ENCODE measurements at places on chromosomes 1 and 21.

DNA sequence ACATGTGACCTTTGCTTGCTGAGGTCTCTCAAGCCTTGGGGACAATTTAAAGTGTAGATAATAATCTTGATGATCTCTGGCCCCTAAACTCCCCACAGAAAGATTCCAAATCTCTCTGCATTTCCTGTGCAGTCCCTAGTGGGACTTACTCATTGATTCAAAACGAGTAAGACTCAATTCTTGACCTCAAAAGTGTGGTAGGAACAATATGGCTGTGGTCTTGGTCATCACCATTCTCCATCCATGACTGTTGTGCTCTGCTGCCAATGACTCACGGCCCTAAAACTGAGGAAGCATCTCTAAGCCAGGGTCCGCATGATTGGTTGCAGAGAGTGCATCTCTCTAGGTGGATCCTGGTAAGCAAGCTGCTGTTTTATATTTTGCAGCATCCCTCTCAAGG lies 268.0 kb downstream of the PTGER3 start:
- no peak for DNase-seq

GRCh38 chr1:159071970-159072582 lies 4.5 kb downstream of the AIM2 start:
- DNase-seq, result no peak

DNA sequence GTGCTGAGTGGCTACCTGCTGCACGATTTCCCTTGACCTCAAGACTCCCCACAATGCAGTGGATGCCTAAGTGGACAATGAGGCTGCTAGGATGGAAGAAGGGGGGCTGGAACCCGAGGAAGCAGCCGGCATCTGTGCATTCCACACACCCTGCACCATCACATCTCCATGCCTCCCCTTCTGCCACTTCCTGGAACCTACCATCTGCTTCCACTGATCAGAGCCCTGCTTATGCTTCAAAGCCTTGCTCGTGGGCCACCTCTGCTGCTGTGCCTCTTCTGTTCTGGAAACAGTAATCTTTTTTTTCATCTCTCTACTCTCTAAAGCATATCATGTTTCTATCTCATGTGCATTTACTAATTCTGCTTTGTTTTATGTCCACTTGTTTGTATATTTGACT lies 66.2 kb upstream of the WDR26 start:
- DNase-seq, result no peak

GRCh38 chr1:2540816-2541492 lies 10.9 kb upstream of the HES5 start:
- no peak for DNase-seq

DNA sequence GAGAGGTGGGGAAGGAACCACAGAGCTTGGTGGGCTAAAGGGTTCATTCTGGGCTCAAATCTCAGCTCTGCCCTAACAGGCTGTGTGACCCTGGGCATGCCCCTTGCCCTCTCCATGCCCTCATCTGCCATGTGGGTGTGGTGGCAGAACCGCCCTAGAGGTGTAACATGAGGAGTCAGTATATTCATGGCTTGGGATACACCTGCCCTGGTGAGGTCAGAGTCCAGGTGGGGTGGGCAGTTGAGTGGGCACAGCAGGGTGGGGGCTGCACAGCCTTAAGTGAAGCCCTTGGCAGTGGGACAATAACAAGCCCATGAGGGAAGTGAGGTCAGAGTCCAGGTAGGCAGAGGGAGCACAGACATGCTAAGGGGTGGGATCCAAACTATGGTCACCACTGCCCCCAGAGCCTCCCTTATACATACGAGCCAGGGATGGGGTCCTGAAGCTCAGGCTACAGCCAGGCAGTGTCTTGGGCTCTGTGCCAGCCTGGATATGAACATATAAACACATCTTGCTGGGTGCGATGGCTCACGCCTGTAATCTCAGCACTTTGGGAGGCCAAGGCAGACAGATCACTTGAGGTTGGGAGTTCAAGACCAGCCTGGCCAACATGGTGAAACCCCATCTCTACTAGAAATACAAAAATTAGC lies 59.0 kb upstream of the EFHD2 start:
- no peak for DNase-seq

DNA sequence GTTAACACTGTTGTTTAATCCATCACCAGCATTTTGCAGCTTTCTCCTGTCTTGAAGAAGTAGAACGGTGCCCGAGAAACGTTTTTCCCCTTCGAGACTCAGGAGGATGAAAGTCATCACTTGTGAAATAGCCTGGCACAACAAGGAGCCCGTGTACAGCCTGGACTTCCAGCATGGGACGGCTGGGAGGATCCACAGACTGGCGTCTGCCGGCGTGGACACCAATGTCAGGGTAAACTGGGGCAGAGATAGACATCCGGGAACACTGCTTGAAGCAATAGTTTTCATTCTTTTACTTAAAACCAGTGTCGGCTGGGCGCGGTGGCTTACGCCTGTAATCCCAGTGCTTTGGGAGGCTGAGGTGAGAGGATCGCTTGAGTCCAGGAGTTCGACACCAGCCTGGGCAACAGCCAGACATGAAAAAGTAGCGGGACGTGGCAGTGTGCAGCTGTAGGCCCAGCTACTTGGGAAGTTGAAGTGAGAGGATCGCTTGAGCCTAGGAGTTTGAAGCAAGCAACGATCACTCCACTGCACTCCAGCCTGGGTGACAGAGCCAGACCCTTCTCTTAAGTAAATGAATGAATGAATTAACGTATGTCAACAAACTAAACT lies 945 bp downstream of the CHAF1B start:
- no peak for DNase-seq

DNA sequence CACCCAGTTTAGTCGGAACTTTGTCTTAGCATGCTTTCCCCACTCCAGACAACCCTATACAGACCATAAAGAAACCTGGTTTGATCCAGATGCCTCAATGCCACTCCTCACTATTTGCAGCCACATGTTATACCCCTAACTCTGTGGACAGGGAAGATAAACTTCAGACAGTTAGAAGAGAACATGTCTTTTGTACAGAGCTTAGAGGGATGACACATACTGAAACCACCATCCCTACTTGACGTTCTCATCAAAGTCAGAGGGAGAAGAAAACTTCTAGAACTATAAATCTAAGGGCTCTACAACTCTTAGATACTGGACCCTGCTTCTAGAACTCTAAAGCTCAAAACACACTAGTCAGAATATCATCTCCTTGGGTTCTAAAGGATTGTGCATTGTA lies 3.7 kb downstream of the SYT6 start:
- no peak for DNase-seq

DNA sequence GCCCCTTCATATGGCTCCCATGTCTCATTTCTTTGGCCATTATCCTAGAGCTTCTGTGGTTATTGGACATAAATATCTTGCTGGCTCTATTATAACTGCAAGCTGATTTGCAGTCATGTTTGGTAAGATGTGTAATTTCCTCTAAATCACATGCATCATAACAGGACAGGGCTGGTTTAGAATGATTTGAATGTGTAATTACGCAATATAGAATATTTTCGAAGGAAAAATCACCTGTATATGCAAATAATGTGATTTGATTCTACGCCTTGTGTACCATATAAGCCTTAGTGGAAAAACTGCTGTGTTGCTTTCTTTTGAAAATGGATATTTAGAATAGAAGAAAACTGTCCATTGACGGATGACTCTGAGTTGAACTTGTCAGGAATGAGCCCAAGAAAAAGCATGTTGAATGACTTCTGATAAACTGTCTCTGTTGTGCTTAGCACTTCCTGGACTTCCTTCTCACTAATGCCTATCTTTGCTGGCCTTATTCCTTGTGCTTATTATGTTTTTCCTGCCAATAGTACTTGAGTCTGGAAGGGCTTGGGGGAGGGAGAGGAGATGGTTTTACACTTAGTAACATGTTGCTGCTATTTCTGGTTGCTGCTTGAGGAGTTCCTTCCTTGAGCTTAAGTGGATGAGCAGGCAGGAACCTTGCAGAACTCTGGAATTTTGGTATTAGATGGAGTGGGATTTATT lies 6.5 kb downstream of the CACHD1 start:
- DNase-seq, result no peak

GRCh38 chr1:226332947-226333346 lies 24.0 kb upstream of the LIN9 start:
- DNase-seq, result no peak

DNA sequence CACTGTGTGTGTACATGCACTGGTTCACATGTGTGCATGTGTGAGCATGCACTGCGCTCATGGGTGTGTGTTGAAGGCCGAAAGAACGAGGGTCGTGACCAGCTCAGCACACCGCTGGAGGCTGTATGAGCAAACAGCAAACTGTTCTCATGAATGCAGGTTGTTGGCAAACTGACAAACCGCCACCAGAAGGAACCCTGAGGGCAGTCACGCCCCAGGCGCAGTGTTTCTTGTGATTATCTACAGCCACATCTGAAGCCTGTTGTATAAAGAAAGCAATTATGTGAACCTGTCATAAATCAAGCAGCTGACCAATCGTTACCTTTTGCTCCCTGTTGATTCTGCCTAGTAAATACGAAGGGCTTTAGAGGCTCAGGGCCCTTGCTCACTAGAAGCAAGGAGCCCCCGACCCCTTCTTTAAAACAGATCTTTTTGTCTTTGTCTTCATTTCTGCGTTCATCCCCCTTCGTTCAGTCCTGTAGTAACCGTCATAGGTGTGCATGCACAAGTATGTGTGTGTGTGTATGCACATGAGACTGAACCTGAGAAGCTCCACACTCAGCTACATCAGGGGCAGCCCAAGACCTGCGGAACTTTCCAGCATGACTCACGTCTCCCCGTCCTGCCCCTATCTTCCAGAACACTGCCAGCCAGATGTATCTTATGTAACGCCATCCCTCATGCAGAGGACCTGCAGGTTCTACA lies 16.8 kb upstream of the RIPK4 start:
- DNase-seq, result no peak

GRCh38 chr1:234125283-234125682 lies 220.8 kb downstream of the SLC35F3 start:
- no peak for DNase-seq

- no peak for DNase-seq
Measured at GRCh38 chr21:45283035-45283610, 4.6 kb downstream of the POFUT2 start.

DNA sequence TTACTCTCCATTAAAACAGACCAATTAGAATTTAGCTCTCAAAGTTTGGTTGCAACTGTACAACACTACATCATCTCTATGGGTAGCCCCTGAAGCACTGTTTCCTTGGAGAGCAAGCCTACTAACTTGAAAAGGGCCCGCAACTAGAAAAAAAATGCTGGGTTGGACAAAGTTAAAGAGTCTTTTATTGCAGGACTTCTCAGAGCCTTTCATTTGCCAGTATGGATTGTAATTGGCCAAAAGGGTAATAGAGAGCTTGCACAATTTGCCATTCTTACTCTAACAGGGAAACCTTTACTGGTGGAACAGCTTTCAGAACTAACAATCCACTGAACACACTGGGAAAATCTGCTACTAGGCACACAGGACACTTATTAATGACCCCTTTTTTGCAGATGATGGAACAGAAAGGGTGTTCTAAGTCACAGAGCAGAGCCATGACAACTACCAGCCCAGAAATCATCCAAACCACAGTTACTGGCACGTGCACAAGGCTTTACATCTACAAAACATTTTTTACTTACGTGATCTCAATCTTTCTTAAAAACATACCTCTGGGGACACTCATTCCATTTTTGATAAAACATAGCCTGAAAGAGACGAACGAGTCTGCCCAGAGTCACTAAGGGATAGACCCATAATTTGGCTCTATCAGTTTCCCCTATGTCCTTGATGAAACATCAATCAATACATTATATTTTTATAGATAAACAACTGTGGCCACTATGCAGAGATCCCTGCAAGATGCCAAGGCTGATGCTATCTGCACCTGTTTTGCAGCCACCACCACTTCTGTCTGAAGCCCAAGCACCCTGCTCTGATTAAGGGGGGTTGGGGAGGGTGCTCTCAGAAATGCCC lies 176.3 kb upstream of the EDN2 start:
- no peak for DNase-seq

DNA sequence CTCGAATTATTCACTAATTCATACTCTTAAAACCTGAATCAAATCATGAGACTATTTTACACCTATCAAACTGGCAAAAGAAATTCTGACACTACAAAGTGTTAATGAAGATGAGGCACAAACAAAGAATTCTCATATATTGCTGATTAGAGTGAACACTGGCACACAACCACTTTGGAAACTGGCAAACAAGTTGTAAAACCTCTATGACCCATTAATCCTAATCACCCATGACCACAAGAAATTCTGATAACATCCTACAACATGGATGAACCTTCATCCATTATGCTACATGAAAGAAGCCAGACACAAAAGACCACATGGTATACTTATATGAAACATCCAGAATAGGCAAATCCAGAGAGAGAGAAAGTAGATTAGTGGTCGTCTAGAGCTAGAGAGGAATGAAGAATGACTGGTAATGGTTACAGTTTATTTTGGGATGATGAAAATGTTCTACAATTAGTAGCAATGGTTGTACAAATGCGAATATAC lies 8.5 kb downstream of the GPBP1L1 start:
- DNase-seq, result no peak

- no peak for DNase-seq
Measured at GRCh38 chr1:157488156-157488555, 64.2 kb downstream of the FCRL5 start.

DNA sequence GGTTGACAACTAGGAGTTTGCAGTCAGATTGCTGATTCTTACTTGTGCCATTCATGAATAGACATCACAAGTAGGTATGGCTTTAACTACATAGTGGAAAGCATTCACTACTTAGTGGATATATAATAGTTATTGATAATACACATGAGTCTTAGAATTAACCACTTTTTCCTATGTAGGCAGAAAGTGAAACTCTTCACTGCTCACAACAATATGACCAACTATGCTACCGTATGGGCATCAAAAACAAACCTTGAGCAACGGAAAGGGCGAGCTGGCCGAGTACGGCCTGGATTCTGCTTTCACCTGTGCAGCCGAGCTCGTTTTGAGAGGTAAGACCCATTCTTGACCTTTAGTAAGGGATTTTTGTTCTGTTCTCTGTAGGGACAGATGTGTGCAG lies 38.7 kb downstream of the DHX9 start:
- no peak for DNase-seq

DNA sequence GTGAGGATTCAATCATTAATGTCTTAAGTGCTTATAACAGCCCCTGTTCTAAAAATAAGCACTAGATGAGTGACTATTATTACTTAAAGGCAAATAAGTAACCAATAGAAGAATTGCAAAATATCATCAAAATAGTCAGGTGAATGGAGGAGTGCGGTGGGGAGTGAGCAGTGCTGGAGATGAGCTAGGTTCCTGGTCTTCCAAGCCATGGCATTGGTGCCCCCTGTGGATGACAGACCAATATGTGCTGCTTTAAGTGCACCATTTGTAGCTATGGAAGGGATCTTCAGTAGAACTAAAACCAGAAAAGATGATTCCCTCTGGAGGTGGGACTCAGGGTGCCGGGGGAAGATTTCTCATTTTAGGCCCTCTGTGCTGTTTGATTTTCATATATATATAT lies 46.1 kb upstream of the SLC30A1 start:
- DNase-seq, result no peak
